ENCODE measurements at places on chromosomes 6 and 20. TPM values are rescaled to one million over a fixed set of nuclear protein-coding genes. Genes with fewer than 3 reads are reported as not detected.

DNA sequence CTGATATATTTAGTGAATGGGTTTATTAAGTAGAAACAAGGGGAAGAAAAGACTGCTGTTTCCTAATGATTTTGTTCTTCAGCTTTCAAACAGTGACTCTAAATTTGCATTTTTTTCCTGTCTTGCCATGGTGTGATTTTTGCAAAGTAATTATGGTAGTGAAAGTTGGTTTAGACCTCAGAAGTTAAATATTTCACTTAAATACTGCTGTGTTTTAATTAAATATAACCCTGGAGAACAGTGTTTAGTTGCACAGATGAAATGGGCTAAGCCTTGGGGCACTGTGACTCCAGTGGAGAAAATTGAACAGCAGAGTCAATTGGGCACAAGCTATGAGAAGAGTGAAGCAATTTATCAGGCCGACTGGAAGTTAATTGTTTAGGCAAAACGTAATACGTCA is 111.1 kb upstream of the MCHR2 start:
- DNase-seq = no peak

DNA sequence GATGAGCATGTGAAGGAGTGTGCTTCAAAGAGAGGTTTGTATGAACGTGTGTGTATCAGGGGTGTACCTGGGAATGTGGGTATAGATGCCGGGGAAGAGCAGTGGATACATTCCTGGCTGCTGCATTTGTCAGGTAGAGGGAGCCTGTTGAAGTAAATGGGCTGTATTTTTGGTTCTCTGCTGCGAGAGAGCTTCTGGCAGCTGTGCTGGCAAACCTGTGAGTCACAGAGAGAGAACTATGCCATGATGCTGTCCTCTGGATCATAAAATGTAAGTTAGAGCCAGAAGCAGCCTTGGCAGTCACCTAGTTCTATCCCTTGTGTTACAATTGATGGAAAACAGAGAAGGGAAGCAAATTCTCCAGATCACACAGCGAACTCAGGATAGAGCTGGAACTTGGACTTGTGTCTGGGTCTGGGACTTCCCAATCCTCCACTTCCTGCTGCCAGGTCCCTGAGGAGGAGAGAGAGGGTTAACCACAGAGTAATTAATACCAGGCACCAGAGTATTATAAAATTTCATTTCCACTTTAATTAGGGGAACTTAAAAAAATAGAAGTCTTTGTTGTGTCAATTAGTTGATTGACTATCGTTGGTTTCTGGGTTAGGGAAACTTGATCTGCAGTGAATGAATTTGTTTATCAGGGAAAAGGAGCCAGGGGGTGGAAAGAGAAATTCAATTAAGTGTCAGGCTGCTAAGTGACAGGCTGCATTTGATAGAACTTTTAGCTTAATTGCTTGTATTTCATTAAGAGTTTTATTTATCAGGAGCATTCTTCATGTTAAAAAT is 41.1 kb upstream of the GTSF1L start:
- peak; percentile 84 for DNase-seq

DNA sequence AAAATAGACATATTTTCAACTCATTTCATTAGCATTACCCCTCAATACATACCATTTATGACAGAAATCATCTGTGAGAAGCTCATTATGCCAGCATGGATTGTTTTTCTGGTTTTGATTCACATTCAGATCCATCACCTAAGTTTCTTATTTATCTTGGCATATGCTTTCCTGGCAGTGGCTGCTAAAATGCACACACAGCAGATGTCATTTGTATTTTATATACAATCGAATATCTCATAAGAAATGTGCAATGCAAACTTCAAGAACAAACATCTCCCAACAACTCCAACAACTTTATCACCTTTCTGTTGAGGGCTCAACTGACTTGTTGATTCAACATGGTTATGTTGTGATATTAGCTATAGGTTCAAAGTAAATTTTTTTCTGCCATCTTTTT is 208.3 kb downstream of the PHACTR1 start:
- no peak for DNase-seq

GRCh38 chr6:144559865-144560593 is 274.9 kb downstream of the UTRN start:
- peak; percentile 8 for DNase-seq

- DNase-seq = no peak
Observed at GRCh38 chr20:29302979-29303644, 1954.4 kb upstream of the DEFB115 start.

DNA sequence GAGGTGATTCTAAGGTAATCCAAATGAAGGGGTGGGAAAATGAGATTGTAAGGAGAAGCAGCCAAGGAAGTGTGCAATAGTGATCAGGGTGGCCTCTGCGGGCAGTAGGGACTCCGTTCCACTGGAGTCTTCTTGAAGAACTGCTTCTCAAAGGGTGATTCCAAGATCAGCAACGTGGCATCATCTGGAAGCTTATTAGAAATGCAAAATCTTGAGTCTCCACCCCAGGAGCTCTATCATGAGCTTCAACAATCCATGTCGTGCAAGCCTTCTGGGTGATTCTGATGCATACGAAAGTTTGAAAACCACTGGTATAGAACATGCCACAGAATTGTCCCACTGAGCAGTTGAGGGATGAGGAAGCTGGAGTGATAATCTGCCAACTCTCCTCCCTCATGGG is 31.4 kb downstream of the SCP2D1 start:
- DNase-seq = no peak

DNA sequence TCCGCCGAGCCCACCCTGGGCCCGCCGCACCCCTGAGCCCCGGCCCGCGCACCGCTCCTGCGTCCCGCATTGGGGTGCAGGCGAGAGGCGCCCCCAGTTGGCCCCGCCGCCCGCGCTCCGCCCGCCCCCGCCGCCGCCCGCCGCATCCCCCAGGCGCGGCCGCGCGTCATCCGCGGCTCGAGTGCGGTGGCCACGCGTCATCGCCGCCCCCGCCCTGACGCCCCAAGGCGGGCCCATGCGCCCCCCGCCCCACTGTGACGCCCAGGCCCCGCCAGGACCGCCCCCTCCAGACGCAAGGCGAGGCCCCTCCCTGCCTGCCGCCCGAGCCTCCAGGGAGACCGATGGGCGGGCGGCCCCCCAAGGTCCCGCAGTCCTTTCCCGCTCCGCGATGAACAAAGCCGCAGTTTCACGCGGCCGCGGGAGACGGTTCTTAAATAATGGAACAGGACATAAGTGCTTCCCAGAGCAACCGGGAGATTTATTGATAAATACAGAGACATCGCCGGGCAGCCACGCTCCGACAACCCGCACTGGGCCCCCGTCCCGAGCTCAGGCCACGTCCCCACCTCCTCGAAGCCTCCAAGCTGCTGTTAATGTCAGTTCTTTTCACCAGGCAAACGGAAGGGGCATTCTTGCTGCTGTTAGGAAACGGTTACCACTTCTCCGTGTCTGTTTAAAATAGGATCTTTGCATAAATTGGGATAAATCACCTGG is at the start of gene ANKRD60:
TSS of gene ANKRD60 (minus strand) at position 170 of the 714 bp plus-strand sequence. CDS start at position 170, 0 bp downstream.
- peak; percentile 59 for DNase-seq

GRCh38 chr20:23397961-23398360 is 23.3 kb downstream of the NAPB start:
- DNase-seq = peak; percentile 55

DNA sequence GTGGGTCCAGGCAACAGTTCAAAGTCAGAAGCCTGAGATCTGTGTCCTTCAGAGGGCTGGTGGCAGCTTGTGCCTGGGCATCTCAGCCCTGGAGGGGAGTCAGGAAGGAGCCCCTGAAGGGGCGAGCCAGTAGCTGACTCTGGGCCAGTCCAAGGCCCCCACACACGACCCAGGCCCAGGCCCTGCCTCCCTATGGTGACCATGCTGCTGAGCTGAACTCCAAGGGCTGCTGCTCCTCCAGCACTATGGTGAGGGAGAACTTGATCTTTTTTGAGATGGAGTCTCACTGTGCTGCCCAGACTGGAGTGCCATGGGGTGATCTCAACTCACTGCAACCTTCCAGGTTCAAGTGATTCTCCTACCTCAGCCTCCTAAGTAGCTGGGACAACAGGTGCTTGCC is 15.2 kb upstream of the CST3 start:
- DNase-seq = no peak

DNA sequence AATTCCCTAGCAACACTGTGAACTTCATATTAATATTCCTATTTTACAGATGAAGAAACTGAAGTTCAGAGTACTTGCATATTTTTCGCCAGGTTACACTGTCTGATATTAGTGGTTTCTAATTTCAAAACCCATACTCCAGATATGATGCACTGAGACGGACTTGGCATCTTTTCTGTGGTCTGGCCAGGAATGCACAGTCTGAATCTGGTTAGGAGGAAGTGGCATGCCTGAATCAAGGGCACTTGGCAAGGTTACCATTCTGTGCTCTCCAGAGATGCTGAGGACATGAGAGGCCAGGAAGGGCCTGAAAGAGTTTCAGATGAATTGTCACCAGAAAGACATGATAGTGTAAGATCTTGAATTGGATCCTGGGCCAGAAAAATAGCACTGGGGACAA is 150.1 kb downstream of the HAO1 start:
- peak; percentile 69 for DNase-seq

XRN2 gene
- 54.3 TPM for polyA plus RNA-seq

ZNF831 gene
- not detected for polyA plus RNA-seq

SIRPD gene
- not detected for polyA plus RNA-seq

FNDC11 gene
- polyA plus RNA-seq = 0.15 TPM

PBOV1 gene
- polyA plus RNA-seq = not detected

HSPA12B gene
- 0.11 TPM for polyA plus RNA-seq

Data from GM23248 (cell line).